HT1080 (cell line): ENCODE measurements at places on chromosomes 4 and X. TPM values are rescaled to one million over a fixed set of nuclear protein-coding genes. Genes with fewer than 3 reads are reported as not detected.

GRCh38 chrX:153884590-153884989, 1.4 kb downstream of the L1CAM start:
- no peak for DNase-seq

DNA sequence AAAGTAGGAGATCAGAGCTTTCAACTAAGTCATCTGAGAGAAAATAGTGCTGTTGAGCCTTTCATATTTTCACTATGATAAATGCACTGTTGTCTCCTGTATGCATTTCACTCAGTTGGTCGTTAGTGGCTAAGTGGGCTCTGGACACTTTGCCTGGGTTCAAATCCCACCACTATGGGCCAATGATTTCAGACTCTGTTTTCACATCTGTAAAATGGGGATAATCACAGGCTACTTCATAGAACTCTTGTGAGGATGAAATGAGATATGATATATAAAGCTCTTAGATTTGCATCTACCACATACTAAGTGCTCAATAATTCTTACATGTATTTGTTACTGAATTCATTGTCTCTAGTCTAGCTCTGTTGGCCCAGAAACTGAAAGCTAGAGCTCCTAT, 16.8 kb downstream of the LNX1 start:
- DNase-seq = no peak

DNA sequence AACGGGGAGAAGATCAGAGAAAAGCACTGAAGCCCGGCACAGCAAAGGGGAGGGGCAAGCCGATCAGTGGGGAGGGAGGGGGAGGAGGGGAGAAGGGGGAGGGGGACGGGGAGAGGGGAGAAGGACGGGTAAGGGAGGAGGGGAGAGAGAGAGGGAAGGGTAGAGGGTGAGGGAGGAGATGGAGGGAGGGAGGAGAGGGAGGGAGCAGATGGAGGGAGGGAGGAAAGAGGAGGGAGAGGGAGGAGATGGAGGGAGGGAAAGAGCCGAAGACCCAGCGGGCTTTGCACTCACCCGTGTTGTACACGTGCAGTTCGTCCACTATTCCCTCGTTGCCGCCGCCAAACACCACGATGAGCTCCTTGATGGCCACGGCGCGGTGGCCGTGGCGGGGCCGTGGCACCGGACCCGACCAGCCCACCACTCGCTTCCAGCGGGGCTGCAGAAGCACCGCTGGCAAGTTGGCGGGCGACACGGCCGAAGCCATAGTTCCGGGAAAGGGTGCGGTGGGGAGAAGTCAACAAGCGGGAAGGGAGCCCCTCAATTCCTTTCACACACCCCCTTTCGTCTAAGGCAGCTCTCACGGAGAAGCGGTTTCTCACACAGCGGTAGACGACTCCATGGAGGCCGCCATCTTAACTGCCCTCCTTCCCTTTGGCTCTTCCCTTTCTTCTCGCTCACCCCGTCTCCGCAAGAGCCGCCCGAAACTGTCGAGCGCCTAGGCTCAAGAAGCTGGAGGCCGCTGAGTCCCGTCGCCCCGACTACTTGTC, 1.1 kb downstream of the HCFC1 start:
- DNase-seq = peak; percentile 60

DNA sequence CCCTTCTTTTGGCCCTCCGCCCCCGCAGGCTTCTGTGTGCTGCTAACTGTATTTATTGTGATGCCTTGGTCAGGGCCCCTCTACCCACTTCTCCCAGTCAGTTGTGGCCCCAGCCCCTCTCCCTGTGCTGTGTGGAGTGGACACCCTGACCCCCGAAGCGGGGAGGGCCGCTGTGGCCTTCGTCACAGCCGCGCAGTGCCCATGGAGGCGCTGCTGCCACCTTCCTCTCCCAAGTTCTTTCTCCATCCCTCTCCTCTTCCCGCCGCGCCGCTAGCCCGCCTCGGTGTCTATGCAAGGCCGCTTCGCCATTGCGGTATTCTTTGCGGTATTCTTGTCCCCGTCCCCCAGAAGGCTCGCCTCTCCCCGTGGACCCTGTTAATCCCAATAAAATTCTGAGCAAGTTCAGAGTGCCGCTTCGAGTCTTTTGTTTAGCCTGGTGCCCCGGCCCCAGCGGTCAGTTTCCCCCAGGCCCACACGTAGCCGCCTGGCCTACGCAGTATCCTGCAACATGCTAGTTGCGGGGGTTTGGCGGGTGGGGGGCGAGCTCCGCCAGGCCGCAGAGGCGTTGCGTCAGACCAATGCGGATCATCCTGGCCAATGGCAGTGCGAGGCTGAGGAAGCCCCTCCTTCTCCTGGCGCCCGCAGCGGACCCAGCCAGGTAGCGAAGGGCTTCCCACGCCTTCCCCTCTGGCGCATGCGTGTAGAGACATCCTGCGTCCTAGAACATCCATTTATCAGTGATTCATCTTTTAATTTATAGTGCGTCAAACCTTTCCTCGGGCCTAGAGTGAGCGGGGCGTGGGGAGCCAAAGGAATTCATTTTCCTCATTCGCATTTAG, 5.6 kb upstream of the KANTR start:
- no peak for DNase-seq

- DNase-seq = no peak
Observed at GRCh38 chr4:126779436-126780166, 853.2 kb upstream of the INTU start.

GRCh38 chr4:1366371-1367229, 19.6 kb downstream of the UVSSA start:
- no peak for DNase-seq

DNA sequence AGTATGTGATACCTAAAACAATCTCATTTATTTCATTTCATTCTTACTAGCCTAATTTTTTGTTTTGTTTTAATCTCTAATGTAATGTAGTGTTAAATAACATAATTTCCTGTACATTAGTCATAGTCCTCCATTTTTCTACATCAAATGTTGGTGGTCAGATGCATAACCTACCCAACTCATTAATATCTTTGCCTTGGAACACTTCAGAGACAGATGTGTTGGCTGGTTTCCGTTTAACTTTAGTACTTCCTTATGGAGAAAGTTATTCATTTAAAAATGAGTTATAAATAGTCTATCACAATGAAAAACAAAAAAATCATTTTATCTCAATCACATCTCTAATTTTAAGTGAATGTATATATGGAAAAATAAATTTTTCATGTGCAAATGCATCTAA, 190.2 kb downstream of the ANTXR2 start:
- DNase-seq = no peak

GRCh38 chrX:110985470-110985869, 110.5 kb upstream of the PAK3 start:
- no peak for DNase-seq

DNA sequence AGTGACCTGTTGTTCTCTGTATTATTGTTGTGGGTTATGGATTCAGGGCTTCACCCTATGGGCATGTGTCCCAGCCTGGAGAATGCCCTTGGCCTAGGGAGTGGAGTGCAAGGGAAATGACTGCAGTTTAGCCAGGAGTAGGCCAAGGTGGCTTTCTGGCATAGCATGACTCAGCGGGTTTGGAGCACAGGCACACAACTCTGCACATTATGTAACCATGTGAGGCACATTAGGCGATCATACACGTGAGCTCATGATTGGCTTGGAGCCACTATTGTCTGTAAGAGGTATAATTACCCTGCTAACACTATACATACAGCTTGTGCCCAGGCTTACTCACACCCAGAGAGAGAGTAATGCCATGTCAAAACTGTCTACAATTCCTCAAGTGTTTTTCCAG, 35.1 kb upstream of the TACR3 start:
- peak; percentile 92 for DNase-seq

DNA sequence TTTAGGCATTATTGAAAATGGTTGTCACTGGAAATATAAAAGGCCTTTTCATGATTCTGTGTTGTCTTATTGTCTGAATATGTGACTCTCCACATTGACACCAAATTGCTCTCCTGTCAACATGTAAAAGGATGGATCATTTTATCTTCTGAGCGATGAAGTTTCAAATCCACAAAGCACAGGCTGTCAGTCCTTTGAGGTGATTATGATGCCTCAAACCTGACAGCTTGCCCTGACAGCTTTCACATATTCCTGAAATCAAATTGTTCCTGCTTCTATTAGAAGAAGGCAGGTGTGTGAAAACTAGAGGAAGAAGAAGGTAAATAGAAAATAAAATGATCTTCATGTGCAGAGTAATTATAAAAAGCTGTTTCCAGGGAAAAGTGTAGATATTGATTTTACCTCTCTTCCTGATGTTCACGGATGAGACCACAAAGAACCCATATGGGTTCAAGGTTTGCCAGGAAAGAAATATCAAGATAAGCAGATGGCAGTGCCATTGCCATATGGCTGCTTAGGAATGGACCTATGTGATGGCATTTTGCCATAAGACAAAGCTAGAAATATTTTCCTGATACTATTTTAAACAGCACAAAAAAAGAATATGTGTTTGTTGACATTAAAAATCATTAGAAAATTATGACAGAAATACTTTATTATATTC, 1006.3 kb upstream of the AGA start:
- no peak for DNase-seq

DNA sequence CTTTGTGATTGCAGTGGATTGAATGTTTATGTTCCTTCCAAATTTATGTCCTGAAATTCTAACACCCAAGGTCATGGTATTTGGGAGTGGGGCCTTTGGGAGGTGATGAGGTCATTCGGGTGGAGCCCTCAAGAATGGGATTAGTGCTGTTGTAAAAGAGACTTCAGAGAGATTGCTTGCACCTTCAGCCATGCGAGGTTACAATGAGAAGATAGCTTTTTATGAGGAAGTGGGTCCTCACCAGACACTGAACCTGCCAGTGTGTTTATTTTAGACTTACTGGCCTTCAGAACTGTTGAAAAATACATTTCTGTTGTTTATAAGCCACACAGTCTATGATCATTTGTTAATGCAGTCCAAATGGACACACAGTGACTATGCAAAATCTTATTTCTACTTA, 161.0 kb upstream of the GPRIN3 start:
- DNase-seq = no peak

DNA sequence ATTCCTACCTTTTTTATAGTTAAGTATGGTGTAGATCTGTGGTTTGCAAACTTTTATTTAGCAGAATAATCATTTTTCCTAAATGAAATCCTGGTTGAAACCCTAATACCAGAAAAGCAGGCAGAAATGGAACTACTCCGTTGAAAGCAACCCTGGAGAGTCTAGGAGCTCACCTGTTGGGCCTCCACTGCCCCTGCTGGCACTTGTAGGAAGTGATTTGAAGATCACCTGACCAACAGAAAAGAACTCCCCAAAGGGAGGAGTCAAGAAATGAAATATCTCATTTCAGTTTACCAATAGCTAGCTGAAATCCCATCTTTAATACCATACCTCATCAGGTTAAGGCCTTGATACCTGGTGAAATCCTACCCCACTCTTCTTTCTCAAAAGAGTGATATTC, 277.1 kb downstream of the KLHL13 start:
- DNase-seq = no peak

- no peak for DNase-seq
Observed at GRCh38 chr4:2288051-2288541, 26.2 kb upstream of the MXD4 start.

GRCh38 chrX:2502668-2503519, 2.1 kb upstream of the DHRSX start:
- no peak for DNase-seq

DNA sequence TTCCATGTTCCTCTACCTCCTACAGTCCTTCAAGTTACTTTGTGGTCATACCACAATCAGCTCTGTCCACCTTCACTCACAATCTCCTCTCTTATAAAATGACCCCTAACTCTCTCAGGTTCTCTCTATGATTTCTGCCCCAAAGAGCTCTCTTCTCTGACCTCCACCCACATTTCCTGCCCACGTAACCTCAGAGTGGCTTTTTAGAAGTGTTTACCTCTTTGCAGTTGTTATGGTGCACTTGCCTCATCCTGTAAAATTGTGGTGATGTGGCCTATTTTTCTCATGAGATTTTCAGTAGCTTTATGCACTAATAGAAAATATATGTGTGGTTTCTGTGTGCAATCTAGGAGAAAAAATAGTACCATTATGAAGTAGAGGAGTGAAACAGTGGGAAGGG, 215.8 kb downstream of the PACRGL start:
- DNase-seq = peak; percentile 52

- DNase-seq = no peak
Observed at GRCh38 chrX:66233209-66233608, 69.2 kb downstream of the HEPH start.

- DNase-seq = peak; percentile 75
Observed at GRCh38 chrX:48971249-48972219, at the start of gene KCND1. TSS of gene KCND1 (minus strand) at chrX:48971844. CDS start at chrX:48970271, 1,573 bp downstream.

- DNase-seq = no peak
Observed at GRCh38 chr4:76894537-76895255, 3.2 kb downstream of the SOWAHB start.

- no peak for DNase-seq
Observed at GRCh38 chrX:40155589-40156469, 58.1 kb upstream of the BCOR start.

- no peak for DNase-seq
Observed at GRCh38 chrX:110944311-110944750, 148.7 kb upstream of the CHRDL1 start.

DNA sequence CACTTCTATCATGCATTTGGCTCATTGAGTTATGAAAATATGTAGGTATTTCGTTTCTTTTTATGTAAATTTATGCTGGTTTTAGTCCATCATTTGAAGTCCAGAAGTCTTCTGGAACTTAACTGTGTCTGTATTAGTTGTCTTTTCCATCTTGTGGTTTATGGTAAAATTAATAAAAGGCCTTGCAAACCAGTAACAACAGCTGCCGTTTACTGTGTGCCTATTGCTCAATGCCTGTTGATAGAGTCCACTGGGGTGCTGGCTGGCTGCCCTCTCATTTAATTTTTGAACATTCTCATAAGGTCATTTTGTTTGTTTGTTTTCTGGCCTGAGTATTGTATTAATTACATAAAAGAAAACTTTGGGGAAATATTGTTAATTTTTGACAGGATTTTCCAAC, 98.0 kb downstream of the NAA11 start:
- no peak for DNase-seq

DNA sequence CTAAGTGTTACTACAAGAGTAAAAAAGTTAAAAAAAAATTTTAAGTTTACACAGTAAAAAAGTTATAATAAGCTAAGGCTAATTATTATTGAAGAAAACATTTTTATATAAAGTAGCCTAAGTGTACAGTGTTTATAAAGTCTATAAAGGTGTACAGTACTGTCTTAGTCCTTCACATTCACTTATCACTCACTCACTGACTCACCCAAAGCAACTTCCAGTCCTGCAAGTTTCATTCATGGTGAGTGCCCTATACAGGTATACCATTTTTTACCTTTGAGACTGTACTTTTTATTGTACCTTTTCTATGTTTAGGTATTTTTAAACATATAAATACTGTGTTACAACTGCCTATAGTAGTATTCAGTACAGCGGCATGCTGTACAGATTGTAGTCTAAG, 74.2 kb downstream of the TMEM165 start:
- no peak for DNase-seq

The SPANXN4 gene
- 0.18 TPM in 1 of 2 replicates, not detected in the other for total RNA-seq

The MAGEA11 gene
- total RNA-seq = 54.2 and 60.1 TPM in 2 replicates

The FANCB gene
- 6.3 and 6.7 TPM in 2 replicates for total RNA-seq

The PAGE2B gene
- total RNA-seq = 0.37 TPM in 1 of 2 replicates, not detected in the other
